ENCODE measurements at places on chromosomes 5 and 9.

DNA sequence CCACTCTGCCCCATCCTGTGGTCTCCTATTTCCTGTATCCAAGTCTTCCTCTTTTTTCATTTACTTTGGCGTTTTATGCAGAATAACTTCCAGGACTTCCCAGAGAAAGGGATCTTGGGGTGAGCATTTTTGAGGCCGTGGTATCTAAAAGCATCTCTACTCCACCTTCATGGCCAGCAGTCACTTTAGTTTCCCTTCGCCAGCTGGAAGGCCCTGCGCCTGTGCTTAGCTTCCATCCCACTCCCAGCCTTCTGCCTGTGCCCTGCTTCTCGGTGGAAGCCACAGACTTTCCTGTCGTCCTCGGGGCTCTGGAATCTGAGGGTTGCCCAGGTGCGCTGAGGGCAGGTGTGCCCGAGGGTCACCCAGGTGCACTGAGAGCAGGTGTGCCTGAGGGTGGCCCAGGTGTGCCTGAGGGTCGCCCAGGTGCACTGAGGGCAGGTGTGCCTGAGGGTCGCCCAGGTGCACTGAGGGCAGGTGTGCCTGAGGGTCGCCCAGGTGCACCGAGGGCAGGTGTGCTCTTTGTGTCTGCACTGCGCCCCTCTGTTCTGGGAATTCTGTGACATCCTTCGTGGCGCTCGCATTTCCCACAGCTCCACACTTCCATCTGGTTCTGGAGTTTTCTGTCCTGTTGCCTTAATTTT lies 32.4 kb upstream of the LRRC14B start:
- DNase-seq: no peak

- no peak for DNase-seq
These were observed 113.8 kb upstream of the CPEB4 start for GRCh38 chr5:173774271-173774761.

DNA sequence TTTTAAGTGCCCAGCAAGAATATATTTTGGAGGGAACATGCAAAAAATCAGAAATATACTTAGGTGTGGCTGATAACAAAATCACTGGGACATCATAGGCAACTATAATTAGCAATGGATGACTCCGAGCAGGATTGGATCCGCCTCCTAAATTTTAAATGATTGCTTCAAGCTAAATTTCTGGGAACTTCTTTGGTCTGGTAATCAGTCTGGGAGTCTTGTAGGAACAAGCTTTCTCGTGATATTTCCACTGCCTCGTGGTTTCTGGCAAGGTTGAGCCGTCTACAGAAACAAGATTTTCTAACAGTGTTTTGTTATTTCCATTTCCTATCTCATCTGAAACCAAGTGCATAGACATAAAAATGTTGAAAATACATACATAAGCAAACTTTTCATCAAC lies 232.6 kb downstream of the BNC2 start:
- no peak for DNase-seq

GRCh38 chr5:56637321-56637920 lies 177.9 kb upstream of the MAP3K1 start:
- DNase-seq: no peak

DNA sequence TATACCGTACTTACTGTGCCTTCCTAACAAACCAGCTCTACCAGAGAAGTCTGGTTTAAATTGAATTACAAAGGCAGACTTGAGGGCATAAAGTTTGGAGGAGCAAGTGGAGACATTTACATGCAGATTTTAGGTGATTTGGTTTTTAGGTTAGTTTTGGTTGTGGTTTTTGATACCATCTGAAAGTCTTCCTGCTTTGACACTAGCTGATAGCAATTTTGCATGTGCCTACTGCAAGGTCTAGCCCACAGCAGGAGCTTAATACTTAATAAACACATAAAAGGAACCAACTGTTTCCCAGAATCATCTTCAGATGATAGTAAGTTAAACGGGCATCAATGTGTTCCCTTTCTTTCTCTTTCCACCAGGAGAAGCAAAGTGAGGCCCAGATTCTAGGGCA lies 3.4 kb upstream of the ESM1 start:
- no peak for DNase-seq

GRCh38 chr9:69104830-69105527 lies 69.1 kb upstream of the TJP2 start:
- no peak for DNase-seq

- no peak for DNase-seq
These were observed 58.0 kb downstream of the ACO1 start for GRCh38 chr9:32442433-32442832.

- no peak for DNase-seq
These were observed 9.1 kb upstream of the ZDHHC11 start for GRCh38 chr5:859798-860296.

GRCh38 chr5:180815293-180815917 lies 12.8 kb upstream of the MGAT1 start:
- no peak for DNase-seq

DNA sequence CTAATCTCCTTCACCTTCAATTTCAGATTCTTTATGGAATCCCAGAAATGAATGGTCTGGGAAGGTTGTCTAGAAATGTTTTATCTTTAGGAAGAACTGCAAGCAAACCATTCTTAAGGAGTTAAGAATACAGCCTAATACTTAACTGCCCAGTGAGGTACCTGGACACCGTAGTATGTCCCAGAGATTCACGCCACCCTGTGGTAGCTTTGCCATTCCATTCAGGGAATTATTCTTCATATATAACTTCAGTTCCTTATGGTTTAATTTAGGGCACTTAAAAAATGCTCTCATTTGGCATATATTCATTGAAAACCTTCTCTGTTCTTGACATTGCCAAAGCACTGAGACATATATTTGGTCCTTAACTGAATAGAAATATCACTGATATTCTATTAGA lies 49.7 kb downstream of the ACTBL2 start:
- no peak for DNase-seq

DNA sequence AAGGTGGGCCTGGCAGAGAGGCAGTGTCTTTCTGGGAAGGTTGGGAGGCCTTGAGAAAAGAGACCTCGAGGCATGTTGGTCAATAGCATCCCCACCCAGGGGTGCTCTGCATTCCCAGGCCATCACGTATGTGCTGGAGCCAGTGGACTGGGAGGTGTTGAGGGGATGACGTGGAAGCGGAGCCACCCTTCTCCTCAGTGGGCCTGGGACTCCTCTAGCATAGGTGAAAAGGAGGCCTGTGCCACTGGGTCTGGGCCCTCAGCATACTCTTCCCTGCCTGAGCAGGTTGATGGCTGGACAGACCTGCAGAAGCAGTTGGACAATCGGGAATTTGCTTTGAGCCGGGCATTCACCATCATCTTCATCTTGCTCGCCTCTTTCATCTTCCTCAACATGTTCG lies 25.5 kb downstream of the PITX1 start:
- no peak for DNase-seq

DNA sequence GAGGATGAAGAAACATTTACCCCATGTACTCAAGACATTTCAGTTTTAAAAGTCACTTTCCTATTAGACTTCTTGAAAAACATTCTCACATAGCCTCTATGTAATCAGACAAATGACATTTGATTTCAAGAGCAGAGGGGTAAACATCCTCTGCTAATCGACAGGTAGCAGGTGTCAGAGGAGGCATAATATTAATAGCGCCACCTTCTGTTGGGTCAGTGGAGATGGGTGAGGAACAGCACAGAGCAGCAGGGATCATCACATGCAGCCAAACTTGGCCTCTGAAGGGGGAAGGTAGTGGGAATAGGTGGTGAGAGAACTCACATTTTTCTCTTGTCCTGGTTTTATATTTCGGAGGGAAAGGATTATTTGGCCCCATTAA lies 3.3 kb upstream of the LSM11 start:
- no peak for DNase-seq

GRCh38 chr5:78718824-78719223 lies 70.3 kb upstream of the LHFPL2 start:
- DNase-seq: no peak

DNA sequence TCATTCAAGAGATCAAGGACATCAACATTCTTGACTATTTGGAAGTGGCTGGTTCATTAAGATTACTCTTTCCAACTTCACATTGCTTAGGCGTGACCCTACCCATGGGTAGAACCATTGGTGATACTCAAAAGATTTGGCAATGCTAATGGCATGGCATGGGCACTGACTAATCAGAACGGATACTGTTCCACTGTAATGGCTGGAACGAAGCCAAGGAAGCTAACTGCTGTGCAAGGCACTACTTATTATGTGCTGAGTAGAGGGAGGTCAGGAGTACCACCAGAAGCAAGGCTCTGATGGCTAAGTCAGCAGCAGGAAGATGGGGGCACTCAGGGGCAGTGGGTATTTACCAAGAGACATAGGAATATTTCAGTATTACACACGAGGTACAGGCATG lies 31.9 kb downstream of the GNA14 start:
- no peak for DNase-seq

DNA sequence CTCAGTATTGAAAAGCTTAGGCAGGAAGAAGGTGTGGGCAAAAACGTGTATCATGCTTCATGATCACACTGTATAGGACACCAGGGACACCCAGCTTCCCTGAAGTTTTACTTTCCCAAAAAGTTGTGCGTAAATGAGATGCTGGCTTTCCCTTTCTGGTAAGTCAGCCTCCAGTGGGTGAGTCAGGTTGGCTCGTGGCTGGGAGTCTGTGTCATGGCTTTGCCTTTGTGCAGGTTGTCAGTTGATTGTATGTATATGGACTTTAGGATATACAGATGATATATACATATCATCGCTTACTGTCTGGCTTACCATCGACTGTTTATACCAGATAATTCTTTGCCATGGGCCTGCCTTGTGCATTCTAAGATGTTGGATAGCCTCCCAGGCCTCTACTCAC lies 34.2 kb downstream of the ADRB2 start:
- no peak for DNase-seq

- DNase-seq: no peak
These were observed at the start of gene PCDHGA4 for GRCh38 chr5:141354900-141355469. PCDHGA4 (plus strand) TSS chr5:141355021; CDS start chr5:141355108, 87 bp downstream.

GRCh38 chr9:99851500-99851822 lies 29.8 kb downstream of the NR4A3 start:
- no peak for DNase-seq

GRCh38 chr5:107241841-107242240 lies 428.9 kb downstream of the EFNA5 start:
- no peak for DNase-seq

DNA sequence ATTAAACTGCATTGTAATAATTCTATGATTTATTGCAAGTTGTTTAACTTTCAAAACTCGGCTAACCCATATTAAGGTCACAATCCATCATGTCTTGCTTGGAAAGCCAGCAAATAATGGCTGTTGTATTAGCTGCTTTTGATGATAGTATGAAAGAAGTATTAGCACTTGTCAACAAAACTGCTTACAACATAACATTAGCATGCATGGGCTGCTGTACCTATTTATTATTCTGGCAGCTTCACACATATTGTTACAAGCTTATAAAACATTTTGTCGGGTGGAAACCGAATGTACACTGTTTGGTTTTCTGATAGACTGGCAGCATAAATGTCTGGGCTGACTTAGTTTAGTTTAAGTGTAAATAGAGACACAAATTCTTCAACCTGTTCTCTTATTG lies 378.3 kb downstream of the KIAA0825 start:
- DNase-seq: no peak

GRCh38 chr9:105828596-105829213 lies 134.4 kb downstream of the TMEM38B start:
- DNase-seq: no peak
